Left ventricle myocardium inferior (tissue), 1 donor: ENCODE measurements at places on chromosomes 5 and 9. TPM values are rescaled to one million over a fixed set of nuclear protein-coding genes. Genes with fewer than 3 reads are reported as not detected.
A peak's percentile ranks its signal among the peaks of the same experiment; 100 is the strongest.

DNA sequence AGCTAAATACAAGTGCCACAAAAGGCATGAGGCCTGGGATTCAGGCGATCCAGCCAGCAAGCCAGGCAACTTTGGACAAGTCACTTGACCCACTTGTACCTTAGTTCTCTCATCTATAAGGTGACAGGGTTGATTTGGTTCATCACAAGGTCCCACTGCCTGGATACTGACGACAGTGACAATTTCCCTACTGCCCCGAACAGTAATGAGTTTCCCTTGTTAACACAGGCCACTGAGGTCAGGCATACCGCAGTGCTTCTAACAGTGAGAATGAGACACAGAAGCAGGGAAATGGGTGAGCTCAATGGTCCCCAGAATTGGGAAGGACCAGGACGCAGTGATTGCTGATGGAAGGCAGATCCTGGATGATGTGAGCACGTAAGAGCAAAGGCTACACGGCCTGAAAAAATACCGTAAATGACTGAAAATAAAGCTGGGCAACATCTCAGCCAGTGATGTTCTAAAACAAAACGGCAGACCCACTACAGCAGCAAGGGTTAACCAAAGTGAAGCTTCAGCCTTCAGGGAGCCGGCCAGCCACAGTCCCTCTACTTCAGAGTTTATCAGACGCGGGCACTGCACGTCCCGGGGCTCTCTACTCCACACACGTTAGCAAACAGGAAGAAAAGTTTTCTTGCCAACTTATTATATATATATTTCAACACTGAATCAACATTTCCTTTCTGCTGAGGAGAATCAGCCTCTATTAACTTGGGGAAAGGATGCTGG is 846 bp downstream of the MGAT1 start:
- no peak for DNase-seq

DNA sequence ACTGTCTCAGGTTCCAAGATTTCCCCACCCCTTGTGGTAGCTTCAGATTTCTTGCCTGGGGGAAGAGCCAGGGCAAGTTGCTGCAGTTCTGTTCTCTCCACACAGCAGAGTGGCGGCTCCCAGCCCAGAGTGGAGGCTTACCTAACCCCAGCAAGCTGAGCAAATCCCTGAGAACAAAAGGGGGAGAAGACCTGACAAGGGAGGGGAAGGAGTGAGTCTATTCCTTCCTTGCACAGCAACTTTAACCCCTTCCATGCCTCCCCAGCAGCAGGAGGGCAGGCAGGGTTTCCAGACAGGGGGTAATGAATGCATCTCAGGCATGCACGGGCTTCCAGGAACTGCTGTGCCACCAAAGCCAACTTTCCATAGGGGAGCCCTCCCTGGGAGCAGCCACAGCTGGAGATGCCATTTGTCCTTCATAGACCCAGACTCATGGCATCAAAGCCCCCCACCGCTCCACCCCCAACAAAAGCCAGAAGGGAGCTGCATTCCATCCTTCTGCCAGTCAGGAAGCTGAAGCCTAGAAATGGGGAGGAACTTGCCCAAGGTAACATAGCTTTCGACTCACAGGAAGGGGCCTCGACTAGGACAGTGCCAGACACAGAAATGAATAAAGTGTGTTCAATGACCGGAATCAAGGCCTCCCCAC is 28.8 kb upstream of the FAT2 start:
- DNase-seq: no peak

GRCh38 chr5:81575924-81576323 is 175.0 kb downstream of the SSBP2 start:
- no peak for DNase-seq

DNA sequence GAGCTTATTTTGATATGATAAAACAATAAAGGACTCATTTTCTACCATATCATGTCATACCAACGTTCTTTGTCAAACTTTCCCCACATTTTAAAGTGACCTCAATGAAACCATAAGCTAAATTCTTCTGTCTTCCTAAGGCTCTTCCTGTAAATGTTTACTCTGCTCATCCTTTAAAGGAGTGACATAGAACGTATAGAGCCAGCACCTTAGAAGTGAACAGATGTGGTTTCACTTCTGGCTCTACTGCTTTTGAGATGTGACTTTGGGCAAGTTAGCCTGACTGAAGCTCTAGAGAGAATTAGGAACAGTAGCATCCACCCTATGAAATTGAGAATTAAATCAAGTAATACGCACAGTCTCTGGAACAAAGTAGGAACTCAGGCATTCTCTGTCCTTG is 24.1 kb downstream of the SAR1B start:
- DNase-seq: no peak

- no peak for DNase-seq
Measured at GRCh38 chr9:78035383-78035993, 3.9 kb upstream of the GNAQ start.

DNA sequence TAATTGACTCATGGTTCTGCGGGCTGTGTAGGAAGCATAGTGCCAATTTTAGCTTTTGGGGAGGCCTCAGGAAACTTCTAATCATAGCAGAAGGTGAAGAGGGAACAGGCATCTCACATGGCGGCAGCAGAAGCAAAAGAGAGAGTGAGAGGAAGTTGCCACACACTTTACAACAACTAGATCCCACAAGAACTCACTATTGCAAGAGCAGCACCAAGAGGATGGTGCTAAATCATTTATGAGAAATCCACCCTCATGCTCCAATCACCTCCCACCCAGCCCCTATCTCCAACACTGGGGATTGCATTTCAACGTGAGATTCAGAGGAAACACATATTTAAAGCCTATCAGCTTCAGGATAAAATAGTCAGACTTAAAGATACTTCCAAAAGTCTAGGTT is 36.1 kb upstream of the LPAR1 start:
- DNase-seq: no peak

DNA sequence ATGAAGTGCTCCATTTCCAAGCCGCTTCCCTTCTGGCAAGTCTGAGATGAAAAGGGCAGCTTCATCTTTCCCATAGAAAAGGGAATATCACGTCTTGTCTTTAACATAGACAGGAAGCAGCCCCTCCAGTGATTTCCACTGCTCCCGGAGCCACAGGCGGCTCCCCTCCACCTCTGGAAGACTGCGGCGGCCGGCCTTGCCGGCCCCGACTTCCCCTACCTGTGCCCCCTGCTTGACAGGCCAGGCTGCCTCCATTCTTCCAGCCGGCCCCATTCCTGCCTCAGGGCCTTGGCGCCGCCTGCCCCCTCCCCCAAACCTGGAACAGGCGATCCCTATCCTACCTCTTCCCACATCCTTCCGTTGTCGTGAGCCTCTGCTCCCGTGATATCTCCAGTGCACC is 141.8 kb downstream of the ZNF354C start:
- DNase-seq: no peak

GRCh38 chr9:35353731-35354365 is 136.1 kb upstream of the RUSC2 start:
- no peak for DNase-seq

- peak; percentile 36 for DNase-seq
Measured at GRCh38 chr9:4334410-4334813, 34.5 kb upstream of the GLIS3 start.

DNA sequence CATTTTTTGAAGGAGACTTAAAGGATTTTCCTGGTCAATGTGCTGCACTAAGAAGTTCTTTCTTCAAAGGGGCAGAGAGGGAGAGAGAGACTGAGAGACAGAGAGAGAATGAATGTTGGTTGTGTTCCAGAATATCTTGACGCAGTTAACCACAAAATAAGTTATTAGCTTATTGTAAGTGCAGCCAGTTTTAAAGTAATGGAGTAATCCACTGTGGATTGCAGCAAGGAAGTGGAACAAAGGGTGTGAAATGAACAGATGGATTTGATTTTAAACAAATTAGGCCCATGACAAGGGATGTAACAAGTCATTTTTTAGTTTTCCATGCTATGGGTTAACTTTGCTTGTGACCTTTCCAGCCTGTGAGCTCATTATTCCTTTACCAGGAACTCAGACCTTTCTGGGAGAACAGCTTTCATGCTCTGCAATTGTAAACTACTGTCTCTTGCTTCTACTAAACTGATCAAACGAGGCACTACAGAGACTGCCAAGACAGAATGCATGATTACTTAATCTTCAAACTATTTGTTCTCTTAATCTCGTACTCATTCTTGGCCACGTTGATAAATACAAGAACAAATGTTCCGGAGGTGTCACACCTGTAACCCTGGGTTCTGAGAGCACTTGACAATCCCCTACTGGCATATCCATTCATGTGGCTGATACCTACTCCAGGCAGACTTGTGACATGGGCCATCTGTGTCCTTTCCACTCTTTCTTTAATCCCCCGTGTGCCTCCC is 131.1 kb downstream of the TLE1 start:
- DNase-seq: no peak

GRCh38 chr9:4517274-4517673 is 27.0 kb downstream of the SLC1A1 start:
- DNase-seq: no peak

GRCh38 chr9:16543686-16544085 is 326.8 kb downstream of the BNC2 start:
- DNase-seq: no peak

- DNase-seq: no peak
Measured at GRCh38 chr9:24776226-24776625, 230.5 kb upstream of the IZUMO3 start.

DNA sequence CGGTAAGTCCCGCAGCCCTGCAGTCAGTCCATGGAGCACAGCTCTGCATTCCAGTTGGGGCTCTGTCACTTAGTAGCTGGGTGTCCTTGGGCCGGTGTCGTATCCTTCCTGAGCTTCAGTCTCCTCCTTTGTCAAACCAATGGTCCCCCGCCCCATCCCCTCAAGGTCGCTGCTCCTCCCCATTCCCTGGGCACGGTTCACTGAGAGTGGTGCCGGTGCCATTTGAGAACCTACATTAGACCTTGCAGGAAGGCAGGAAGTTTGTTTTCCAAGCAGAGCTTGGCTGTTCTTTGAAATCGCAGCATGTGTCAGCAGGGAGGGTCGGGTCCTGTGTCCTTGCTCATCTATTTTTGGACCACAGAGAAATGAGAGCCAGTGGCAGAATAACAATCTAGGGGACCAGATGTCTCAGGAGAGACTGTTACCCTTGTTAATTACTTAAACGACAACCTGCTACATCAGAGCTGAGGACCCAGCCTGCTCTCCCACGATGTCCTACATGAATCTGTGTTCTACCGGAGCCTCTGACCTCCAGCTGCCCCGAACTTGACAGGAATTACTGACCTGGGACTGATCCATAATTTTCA is 21.7 kb upstream of the BARHL1 start:
- no peak for DNase-seq

DNA sequence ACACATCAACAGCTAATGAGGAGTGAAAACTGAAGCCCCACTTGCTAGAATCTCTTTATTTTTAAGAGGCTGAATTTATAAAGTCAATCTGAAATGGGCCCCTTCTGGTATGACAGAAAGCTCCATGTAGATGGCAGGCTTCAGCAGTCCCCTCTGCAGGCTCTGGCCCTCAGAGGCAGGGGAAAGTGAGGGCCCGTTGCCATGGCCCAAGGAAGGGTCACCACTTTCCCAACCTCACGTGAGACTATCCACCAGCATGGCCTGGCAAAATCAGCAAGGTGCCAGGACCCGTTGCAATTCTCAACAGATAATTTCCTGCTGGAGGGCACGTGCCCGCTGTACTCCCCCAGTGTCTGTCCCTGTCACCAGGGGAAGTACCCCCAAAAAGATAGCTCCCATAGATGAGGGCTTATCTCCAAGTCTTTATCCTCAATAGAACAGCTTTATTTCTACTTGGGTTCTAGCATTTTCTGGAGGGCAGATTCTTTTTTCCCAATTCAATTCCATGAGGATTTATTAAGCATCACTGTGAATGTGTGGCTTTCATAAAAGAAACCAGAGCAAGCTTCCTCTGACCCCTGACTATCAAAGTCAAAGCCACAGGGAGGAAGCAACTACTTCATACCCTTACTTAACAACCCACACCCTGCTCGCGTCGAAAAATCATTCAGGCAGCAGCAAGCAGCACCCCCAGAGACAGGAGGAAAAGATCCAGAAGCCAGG is 85.4 kb upstream of the FSTL4 start:
- no peak for DNase-seq

DNA sequence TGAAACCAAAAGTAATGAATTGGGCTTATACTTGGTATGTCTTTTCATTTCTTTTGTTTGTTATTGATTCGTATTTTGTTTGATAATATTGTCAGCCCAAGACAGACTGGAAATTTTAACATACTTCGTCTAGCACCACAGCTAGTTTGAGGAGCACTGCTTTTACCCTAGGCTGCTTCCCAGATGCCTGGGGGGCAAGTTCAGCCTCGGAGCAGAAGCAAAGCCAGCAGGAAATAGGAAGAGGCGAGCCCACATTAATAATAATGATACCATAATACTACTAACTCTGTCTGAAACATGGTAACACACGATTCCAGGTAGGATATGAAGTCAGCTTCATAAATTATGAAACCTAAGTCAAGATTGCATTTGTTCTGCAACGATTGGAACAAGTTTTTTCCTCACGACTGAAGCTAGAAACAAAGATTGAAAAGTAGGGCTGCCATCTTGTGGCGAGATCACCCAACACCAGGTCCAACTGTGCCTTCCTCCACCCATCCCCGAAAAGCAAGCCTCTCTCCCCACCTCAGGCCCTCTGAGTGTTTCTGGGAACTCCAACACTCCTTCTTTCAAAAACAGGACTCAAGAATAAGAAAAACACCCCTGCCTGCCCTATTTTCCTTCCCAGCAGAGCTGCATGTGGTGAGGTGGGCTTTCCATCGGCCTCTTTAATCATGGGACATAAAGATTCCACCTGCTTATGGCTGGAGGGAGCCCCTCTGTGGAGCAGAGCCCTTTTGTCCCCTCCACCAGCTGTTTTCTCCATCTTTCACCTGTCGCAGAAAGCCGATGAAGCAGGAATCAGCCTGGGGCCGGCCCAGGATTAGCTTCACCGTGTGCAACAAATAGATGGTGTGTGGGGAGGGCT is 236.4 kb downstream of the CAAP1 start:
- DNase-seq: no peak

DNA sequence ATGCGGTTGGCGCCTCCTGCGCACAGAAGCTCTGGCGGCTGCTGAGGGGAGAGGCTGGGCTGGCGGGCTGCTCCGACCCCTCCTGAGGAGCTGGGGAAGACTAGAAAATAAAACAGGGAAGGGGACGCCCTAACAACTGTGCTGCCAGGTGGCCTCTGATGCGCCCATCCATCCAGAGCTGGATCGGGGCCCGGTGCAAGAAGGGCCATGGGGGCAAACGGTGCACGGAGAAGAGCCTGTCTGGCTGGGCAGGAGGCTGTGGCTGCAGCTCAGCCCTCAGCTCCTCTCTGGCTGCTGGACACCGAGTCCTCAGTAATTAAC is 21.0 kb upstream of the MRNIP start:
- no peak for DNase-seq

- DNase-seq: no peak
Measured at GRCh38 chr5:126677121-126677520, 76.4 kb downstream of the PHAX start.

The AQP3 gene
- 13.6 TPM for total RNA-seq

The MRPL50 gene
- total RNA-seq: 17.3 TPM

The TMEM215 gene
- total RNA-seq: not detected

The GPR150 gene
- total RNA-seq: 0.14 TPM

The ADRA1B gene
- total RNA-seq: 2.5 TPM

The SLC6A3 gene
- total RNA-seq: not detected
